Stimulated activated CD8-positive, alpha-beta memory T cell treated with anti-CD3 and anti-CD28 coated beads, Interleukin-4, amount 100 ng/mL, for 24 hours (primary cell): ENCODE measurements at places on chromosomes 2 and 18.

DNA sequence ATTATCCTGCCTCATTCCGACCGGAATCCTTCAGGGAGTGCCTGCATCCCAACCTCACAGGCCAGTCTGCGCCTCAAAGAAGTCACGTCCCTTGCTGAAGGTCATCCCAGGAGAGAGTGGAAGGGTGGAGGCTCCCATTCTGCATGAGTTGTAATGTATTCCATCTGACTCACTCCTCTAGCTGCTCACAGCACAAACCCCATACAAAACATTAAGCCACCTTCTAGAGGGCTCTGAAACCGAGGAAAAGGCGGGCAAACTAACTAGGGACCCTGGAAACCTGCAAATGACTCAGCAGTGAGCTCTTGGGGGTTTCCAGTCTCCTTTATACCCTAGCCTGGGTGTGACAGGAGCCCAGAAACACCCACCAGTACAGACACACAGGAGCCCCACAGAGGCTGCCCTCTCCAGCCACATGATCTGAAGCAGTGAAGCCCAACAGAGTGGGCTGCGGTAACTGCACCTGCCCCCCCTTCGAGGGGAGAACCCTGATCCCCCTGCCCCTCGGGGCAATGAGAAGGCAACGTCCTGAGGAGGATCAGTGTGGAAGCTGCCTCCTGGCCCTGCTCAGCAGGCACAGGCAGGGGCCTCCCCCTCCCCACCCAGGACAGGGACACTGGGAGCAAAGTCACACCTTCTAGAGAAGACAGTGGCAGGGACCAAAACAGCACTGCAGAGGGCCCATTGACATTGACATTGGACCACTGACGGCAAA is 69.3 kb upstream of the SNTG2 start:
- DNase-seq, result no peak

DNA sequence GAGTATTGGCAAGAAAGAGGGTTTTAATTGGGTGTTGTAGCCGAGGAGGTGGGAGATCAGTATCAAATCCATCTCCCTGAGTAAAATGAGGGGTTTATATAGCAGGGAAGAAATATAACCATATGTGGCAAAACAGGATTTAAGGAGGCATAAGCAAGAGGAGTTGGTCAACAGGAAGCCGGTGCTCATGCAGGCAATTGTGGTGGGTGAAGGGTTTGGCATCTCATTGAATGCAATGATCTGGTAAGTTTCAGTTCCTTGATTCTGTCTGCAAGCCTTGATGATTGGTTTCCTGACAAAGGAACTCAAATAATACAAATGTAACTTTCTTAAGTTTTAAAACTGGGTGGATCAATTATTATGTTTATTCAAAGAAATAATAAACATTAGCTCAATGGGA is 564.4 kb upstream of the LINC00305 start:
- no peak for DNase-seq

DNA sequence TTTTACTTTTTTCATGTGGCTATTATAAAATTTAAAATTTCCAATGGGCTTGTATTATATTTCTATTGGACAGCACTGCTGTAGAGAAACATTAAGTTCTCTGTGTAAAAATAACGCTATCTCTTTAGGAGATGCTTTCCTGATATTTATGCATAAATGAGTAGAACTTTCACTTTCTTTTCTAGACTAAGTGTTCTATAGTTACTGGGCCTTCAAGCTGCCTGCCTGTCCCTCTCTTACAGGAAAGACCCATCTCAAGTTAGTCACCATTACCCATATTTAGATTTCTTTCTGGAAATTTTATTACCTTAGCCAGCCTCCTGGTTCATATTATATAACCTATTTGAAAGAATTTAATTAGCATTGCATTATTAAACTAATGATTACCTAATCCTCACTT is 4.8 kb downstream of the ITGA4 start:
- DNase-seq, result no peak

DNA sequence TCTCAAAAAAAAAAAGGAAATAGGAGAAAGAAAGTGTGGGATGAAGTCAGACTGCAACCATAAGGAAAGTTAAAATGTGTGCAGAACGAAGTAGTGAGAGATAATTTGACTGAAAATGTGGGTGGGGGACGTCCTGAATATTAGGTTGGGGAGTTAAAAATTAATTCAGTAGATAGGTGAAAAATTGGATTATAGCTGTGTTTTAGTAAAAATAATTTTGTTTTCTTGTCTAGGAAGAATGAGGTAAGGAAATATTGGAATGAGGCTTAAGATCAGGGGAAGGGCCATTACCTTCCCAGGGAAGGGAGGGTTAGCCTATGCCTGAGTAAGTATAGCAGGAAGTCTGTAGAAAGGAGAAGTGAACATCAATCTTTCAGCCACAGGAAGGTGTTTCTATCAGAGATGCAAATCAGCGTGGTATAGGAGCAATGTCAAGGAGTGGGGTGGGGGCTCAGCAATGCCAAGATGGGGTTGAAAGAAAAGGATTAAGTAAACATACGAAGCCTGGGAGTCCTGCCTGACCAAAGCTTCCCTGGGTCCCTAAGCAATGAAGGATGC is 250.9 kb downstream of the PIEZO2 start:
- DNase-seq, result no peak

GRCh38 chr2:224433442-224433841 is 31.5 kb upstream of the FAM124B start:
- DNase-seq, result no peak

DNA sequence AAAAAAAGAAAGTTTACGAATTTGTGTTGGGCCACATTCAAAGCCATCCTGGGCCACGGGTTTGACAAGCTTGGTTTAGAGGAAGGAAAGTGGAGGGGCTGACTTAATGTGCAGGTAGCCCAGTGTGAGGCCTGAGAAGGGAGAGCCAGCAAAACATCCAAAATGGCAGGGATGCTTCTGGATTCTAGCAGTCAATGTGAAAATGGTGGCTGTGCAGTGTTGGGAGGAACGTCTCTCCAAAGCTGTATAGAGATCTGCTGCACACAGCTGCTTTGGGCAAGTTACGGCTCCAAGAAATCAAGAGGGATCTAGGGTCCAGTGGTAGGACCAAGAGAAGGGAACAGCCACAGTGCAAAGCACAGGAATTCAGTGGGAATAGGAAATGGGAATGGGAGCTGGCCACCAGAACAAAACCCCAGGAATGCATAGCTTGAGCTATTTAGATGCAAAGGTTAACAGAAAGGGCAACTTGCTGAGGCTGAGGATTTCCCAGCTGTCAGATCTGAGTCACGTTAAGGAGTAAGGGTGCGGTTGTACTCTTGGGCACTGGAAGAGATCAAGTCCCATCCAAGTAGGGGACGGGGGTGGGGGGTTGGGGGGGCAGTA is 70.6 kb downstream of the B3GNT2 start:
- no peak for DNase-seq

GRCh38 chr2:60836491-60836890 is 44.9 kb upstream of the REL start:
- DNase-seq, result no peak

DNA sequence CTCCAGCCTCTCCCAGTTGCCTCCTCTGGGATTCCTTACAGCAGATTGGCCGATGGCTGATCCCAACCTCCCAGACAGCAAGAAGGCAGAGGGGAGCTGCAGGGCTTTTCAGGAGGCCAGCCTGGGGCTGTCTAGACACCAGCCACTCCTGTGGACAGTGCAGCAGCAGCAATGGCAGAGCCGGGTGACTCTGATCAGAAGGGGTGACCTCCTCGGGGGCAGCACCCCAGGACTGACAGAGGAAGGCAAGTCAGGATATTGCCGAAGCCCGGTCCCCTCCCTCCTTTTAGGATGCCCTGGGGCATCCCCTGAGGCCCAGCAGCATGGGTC is 84.5 kb downstream of the INHBB start:
- no peak for DNase-seq

DNA sequence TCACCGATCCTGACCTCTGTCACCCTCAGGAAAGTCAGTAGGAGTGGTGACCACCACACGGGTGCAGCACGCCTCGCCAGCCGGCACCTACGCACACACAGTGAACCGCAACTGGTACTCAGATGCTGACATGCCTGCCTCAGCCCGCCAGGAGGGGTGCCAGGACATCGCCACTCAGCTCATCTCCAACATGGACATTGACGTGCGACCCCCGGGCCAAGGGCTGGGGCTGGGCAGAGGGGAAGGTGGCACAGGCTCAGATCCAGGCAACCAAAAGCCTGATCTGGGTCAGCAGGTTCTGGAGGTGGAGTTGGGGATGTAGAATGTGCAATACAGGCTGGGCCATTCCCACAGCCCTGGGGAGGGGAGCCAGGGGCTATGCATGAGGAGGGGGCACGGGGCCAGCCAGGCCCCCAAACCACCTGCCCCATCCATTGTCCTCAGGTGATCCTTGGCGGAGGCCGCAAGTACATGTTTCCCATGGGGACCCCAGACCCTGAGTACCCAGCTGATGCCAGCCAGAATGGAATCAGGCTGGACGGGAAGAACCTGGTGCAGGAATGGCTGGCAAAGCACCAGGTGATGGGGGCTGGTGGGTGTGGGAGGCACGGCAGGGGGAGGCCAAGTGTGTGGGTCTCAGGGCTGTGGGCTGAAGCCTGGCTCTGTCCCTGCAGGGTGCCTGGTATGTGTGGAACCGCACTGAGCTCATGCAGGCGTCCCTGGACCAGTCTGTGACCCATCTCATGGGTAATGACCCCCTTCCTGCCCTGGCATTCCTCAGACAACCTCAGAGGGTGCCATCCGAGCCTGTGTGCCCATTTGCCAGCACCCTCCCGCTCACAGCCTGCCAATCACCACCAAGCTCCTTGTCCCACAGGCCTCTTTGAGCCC is 1.4 kb downstream of the ALPI start:
- DNase-seq, result no peak

DNA sequence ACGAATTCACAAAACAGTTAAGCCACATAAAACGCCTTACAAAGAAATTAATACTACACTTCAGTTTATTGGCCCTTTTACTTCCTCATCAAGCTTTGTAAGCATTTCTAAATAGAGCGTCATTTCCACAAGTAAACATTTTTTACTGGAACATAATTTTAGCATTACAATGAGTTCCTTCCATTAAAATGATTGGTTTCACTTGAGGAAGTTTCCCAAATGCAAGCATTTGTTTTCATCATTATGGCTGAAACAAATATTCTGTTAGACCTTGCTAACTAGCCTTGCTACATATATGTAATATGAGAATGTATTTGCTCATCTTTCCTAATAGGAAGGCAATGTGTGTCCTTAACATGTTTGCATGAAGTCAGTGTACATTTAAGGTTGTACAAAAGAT is 579.1 kb downstream of the IRS1 start:
- no peak for DNase-seq

DNA sequence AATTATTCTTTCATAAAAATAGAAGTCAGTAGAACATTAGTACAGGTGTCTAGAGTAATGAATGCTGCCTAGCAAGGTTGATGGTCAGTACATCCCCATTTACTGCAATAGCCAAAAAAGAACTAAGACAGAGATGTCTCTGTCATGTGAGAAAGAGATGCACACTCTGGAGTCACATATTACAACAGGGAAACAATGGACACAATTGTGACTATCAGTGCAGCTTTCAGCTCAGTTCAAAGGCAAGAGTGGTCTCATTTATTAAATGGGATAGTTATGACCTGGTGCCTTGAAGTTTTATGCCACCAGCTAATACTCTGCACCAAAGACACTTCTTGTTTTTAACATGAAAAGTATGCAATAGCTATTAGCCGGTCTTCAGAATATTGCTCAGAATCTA is 194.9 kb upstream of the CHAC2 start:
- DNase-seq, result no peak

DNA sequence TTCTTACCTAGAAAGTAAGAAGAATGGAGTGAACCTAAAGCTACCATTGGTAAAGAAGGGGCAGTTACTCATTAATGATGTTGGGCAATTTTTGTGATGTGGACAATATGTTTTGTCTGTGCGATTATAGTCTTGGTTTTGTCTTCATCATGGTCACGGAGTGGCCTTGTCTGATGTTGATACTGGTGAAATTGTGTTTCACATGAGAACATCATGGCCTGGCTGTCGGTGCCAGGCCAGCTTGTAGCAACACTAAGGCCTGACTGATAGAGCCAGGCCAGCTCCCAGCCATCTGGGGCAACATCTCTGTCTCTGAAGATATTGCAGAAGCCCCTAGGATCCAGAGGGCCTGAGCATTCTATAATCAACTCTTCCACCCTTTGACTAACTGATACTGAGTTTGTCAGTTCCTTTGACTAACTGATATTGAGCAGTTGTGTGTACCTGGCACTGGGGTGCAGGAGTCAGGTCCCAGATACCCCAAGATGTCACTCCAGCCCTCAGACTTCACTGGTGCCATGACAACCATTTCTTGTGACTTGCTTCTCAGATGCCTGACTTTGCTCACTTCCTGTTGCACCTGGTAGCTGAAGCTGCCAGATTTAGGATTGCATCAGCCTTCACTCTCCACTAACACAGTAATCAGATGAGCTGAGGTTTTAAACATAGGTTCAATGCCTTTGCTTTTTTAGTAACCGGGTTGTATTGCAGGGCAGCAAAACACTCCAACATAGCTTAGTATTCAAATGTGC is 62.5 kb downstream of the RPIA start:
- no peak for DNase-seq

- no peak for DNase-seq
Measured at GRCh38 chr2:156538083-156538504, 101.9 kb downstream of the GPD2 start.

- no peak for DNase-seq
Measured at GRCh38 chr2:38712871-38713270, 38.3 kb downstream of the SRSF7 start.

DNA sequence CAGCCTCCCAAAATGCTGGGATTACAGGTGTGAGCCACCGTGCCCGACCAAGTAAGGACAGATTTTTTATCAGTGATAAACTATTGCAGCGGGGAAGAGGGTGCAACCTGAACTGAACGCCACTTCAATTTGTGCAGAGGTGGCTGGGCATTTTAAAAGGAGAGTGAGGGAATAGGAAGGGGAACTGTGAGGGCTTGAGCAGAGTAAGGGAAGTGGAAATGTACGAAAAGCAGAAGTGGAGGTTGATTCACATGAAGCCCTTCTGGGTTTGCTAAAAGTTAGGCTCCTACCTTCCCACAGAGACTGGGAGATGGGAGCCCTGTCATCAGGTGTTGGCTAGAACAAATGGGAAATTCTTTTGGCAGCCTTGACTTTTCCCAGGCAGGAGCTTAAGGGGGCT is 6.1 kb downstream of the STK11IP start:
- DNase-seq, result no peak

GRCh38 chr18:7002107-7002506 is 115.5 kb downstream of the LAMA1 start:
- DNase-seq, result no peak

DNA sequence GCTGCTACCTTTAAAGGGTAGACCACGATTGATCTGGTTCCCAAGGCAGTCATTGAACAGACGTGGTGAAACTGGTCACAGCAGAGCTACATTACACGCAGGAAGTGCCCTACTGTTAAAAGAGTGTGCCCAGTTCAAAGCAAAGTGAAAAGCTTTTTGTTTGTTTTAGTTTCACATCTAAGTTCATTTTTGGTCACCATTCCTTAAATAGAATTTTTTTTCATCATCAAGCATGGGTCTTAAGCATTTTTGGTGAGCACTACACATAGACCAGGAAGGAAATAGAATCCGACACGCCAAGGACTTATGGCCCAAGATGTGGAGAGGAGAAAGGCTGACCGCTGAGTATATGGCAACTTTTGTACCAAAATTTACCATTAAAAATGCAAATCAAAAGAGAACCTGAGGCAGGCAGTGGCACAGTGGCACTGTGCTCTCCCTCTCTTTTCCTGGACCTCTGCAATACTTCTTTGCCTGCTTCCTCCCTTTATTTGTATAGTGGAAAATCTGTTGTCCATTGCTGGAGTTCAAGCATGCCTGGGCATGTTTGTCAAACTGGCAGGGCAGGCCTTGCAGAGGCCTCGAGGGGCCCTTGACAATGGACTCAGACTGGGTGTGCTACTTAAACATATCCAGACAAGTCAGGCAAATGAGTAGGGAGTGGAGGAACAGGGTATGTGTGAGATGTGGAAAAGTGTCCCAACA is 42.6 kb upstream of the HNRNPA3 start:
- DNase-seq, result no peak

- DNase-seq, result no peak
Measured at GRCh38 chr18:73980289-73980979, 167.2 kb downstream of the FBXO15 start.
